ENCODE measurements at places on chromosomes 5 and 9. TPM values are rescaled to one million over a fixed set of nuclear protein-coding genes. Genes with fewer than 3 reads are reported as not detected.

Gene DBH
- not detected for total RNA-seq

Gene INPP5E
- total RNA-seq, result 23.6 TPM

DNA sequence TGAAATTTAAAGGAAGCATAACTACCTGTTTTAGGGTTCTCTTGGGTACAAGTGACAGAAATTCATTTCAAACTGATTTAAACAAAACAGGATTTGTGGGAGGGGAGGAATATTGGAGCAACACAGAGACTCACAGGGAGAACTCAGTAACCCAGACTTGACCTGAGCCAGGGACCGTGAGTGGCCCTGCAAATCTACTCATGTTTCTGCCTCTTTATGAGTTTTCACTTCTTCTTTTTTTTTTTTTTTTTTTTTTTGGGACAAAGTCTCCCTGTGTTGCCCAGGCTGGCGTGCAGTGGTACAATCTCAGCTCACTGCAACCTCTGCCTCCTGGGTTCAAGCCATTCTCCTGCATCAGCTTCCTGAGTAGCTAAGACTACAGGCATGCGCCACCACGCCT lies 405.6 kb upstream of the ZNF608 start:
- no peak for DNase-seq

DNA sequence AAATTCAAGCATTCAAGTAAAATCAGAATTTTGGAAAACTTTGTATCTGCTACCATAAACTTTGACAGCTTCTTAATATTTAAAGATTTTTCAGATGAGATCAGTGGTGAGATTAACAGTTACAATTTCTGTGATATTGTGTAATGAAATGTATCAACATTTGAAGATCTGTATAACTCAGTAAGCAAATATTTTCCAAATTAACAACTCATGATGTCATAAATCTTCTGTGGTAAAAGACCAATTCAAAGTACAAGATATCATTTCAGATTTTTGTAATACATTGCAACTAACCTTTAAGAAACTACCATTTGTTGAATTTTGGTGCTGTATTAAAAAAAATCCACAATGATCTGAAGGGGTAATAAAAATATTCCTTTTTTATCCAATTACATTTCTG lies 352.2 kb downstream of the KIAA0825 start:
- DNase-seq, result no peak

DNA sequence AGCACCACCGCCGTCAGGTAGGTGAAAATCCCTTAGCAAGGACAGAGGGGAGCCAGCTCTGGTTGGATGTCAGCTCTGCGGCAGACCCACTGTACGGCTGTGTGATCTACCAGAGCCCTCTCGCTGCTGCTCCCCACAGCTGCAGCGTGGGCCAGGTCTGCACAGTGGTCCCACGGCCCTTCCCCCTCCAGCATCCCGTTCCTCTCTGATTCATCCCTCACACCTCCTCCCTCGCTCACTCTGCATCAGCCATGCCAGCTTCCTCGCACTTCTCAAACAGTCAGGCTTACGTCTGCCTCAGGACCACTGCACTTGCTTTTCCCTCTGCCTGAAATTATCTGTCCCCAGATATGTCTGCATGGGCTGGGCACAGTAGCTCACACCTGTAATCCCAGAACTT lies 26.6 kb upstream of the CFAP157 start:
- no peak for DNase-seq

All from neural progenitor cell (in vitro differentiated cells).